ENCODE measurements at places on chromosomes 11 and 22.

- DNase-seq = no peak
Measured at GRCh38 chr11:58334708-58335107, 24.2 kb downstream of the OR5B17 start.

DNA sequence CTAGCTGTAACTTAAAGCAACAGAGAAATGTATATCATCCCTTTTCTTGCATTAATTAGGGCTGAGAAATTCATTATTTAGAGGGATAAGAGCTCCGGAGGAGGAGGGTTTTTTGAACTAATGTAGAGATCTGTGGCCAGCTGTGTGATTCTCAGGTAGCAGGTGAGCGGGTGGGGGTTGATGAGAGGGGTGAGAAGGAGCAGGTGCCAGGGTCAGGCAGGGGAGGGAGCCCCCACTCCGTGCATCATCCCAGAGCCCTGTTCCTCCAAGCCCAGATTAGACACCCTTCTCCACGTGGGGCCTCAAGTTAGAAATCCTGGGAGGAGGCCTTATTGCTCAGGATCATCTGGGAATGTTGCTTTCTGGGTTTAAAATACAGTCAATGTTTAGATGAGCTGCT, 24.9 kb downstream of the ZBTB16 start:
- no peak for DNase-seq

- DNase-seq = no peak
Measured at GRCh38 chr11:30826911-30827310, 240.8 kb upstream of the MPPED2 start.

DNA sequence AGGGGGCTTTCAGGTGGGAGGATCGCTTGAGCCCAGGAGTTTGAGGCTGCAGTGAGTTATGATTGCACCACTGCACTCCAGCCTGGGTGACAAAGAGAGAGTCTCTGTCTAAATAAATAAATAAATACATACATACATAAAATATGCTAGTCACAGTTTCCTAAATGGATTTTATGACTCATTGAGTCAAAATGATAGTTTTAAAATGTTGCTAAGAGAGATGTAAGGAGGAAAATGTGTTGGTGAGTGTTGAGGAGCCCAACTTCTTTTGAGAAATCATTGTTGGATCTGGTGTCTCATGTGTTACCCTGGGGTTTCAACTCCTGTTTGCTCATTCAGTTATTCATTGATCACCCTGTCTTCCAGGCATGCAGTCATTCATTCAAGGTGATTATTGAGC, 21.0 kb downstream of the PARVB start:
- DNase-seq = no peak

- no peak for DNase-seq
Measured at GRCh38 chr11:118868659-118869058, 15.0 kb upstream of the CXCR5 start.

DNA sequence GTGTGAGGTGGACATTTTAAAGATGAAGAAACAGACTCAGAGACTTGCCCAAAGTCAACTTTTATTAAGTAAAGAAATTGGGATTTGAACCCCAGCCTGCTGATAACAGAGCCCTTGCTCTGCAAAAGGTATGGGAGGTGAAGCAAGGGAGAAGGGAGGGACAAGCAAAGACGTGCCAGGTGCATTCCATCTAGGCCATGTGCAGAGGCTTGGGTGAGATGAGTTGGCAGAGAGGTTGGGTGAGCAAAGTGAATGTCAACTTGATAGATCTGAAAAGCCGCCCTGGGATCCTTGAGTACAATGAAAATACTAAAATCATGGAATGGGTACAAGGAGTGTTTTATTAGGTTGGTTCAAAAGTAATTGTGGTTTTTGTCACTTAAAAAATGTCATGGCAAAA, 341.3 kb downstream of the CADM1 start:
- DNase-seq = no peak

DNA sequence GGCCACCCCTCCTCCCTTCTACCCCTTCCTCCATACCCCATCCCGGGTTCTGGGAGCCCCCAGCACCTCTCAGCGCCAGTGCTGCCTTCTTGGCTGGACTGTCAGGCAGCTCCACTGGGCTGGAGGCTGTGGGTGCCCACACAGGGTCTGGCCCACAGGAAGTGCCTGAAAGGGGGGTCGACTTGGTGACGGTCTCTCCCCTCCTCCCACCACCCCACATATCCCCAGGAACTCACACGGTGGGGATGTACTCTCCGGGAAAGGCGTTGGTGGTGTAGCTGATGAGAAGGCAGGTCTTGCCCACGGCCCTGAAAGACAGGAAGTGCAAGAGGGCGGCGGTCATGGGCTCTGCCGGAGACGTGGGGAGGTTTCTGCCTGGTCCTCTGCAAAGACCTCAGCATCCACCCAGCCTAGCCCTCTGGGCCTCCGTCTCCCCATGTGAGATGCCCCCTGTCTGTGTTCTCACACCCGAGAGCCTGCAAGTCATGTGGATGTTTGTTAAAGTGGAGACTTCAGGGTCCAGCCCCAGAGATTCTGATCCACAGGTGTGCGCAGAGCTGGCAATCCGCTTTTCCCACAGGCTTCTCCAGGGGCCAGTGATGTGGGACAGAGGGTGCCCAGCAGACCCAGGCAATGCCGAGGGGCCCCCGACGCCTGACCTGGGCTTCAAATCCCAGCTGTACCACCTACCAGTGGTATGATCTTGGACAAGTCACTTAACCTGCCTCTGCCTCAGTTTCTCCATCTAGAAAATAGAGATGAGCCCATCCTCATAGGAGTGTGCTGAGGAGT, 2.5 kb downstream of the RAC2 start:
- no peak for DNase-seq

DNA sequence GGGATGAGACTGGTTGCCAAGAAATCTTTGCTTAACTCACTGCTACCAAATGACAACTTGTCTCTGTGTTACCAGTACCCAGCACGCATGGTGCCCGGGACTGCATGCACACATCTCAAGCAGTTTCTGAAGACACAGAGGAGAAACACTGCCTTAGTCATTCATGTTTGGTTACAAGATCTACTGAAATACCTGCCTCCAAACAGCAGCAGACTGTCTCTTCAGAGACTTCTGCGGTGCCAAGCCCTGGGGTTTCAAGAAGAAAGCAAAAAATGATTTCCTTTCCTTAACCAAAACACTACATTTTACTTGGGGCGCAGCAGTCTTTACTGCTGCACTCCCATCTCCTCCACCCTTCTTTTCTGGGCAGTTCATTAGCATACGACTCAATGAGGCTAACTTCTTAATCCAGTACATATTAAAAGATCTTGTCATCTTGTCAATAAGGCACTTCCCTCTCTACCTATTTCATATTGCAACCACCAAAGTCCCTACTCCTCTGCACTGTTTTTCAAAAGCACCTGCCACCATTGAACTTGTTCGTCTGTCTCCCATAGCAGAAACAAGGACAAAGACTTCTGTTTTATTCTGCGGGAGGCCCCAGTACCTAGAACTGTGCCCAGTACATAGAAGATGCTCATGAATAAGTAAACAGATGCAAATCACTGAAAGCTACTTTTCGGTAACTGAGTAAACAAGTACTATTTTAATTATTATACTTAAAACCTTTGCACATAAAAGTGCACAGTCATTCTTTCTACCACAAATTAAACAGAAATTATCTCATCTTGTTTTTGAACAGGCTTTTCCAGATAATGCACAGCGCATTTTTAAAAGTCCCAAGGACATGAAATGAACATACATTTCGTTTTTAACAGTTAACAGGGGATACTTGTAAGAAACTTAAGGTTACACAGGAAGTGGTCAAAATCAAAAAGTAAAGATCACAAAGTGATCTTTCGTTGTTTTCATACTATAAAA, 4.0 kb downstream of the NAP1L4 start:
- no peak for DNase-seq

DNA sequence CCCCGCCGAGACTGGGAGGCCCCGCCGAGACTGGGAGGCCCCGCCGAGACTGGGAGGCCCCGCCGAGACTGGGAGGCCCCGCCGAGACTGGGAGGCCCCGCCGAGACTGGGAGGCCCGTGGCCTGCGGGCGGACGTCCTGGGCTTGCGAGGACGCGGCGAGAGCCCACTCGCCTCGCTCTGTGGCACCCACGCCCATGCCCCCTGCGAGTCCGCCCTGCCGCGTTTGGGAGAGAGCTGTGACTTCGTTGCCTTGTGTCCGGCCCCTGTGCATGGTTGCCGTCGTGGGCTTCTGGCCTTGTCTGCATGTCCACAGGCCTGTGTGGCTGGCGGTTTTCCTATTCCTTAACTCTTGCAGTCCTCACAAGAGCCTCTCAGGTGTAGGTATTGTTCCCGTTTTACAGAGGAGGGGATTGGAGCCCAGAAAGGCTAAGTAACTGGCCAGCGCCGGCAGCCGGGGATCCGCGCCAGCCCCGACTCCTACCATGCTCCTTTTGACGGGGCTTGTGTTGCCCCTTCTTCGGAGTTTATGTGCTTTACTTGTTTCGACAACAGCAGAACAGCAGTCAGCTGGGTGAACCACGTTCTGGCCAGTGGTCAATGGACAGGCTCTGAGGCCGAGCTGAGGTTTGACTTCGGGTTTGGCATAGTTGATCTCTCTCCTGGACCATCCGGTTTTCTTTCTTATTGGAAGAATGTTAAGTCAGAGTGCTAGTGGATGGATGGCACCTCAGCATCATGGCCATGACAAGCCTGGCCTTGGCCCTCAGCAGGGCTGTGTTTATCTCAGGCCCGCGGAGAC, 741 bp downstream of the PHRF1 start:
- no peak for DNase-seq

- DNase-seq = no peak
Measured at GRCh38 chr22:46732041-46732379, 6.0 kb downstream of the CERK start.

Data from breast epithelium (tissue), 4 donors.